Stimulated activated CD4-positive, alpha-beta T cell treated with anti-CD3 and anti-CD28 coated beads, Interleukin-1b, Interleukin-23, amount 100 ng/mL, for 1 hour (primary cell): ENCODE measurements at places on chromosomes 7 and 10.

DNA sequence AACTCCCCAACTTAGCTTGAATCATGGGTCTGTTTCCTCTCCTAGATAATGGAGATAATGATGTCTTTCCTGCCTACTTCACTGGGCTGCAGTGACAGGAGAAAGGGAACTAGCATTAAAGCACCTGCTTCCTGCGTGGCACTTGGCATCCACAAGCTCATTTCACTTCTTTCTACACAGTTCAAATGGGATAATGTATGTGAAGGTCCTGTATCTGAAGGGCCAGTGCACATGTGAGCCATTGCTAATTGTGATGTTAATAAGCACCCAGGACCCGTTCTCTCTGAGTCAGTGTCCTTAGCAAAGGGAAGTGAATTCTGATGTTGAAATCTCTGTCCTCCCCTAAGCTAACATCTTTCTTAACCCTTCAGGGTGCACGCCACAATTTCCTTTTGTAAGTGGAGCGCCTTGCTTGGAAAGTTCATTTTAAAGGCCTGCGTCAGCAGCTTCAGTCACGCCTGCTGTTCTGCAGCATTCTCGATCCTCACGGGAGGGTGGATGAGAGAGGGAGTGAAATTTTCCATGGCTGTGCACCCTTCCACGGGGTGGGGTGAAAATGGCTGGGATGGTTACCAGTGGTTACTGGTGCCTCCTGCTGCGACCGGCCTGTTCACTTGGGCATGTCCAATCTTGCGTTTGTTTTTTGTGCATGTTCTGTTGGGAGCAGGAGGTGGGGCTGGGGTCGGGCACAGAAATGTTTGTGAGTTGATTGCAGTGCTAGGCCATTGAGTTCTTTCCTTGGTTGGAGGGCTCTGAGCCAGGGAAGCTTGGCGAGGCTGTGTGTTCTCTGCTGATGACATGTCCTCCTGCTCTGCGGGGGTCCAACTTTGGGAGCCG, 59.2 kb downstream of the HK1 start:
- DNase-seq: no peak

- DNase-seq: no peak
Measured at GRCh38 chr7:20777377-20778062, 9.2 kb downstream of the SP8 start.

- DNase-seq: no peak
Measured at GRCh38 chr7:107613948-107614347, 33.9 kb downstream of the BCAP29 start.

- no peak for DNase-seq
Measured at GRCh38 chr7:79118143-79118542, 335.3 kb downstream of the MAGI2 start.

- DNase-seq: no peak
Measured at GRCh38 chr10:1208366-1209311, 152.5 kb downstream of the WDR37 start.

DNA sequence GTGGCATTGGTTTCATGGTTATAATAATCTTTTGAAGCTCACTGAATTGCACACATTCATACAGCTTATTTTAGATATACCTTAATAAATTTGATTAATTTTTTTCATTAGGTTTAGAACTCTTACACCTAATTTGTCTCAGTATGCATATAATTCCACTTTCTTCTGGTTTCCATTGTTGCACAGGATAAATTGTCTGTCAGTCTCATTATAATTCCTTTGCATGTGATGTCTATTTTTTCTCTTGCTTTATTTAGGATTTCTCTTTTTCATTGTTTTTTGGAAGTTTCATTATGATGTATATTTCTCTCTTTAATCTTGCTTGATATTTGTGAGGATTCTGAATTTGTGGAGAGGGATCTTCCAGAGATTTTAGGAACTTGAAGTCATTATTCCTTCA, 84.7 kb downstream of the ARL5B start:
- DNase-seq: no peak

- DNase-seq: no peak
Measured at GRCh38 chr10:47409866-47410256, 25.8 kb upstream of the ZNF488 start.

DNA sequence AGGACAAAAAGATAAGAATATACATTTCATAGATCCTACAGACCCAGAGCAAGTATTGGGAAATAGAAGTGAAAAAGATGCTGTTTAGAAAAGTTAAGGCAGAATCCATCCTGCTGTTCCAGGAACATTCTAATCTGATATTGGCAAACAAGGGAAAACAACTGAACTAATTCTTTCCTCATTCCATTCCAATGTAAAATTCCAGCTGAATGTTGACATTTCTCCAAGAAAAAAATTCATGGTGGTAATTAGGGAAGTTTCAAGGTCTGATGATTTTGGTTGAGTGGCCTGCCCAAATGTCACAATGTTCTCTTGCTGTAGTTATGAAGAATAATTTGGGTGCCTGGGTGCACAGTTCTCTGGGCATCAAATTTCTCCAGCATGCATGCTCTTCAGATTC, 15.2 kb downstream of the PIP start:
- DNase-seq: no peak

DNA sequence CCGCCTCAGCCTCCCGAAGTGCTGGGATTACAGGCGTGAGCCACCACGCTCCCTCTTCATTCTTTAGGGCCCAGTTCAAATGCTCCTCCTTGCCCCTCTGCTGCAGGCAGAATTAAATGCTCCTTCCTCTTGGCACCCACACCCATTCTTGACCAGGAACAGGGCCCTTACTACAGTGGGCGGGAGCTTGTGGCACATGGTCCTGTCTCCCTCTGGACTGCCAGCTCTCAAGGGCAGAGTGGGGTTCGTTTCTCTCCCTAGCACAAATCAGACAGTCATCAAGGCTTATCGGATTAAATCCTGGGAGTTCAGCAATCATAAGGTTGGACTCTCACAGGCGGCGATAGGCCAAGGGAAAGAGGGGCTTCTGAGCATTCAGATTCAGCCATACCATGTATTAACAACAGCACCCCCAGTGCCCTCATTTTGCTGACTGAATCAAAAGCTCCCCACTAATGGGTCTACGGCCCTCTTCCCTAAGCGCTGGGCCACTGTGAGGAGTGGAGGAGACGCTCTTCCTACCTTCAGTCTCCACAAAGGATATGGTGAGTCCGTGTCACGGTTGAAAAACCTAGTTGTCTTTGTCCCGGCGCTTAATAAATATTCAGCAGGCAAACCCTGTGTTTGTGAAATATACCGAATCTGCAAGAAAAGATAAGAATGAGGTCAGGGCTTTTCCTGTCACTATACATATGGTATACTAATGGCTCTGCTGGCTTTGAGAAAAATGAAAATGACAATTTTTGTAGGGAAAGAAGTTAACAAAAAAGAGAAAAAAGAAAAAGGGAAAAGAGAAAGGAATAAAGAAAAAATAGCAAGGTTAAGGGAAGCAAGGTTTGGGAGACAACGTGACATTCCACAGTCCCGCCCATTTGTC, 107.4 kb downstream of the CLEC2L start:
- DNase-seq: no peak

- DNase-seq: no peak
Measured at GRCh38 chr7:123995617-123996326, 37.1 kb downstream of the TMEM229A start.

- no peak for DNase-seq
Measured at GRCh38 chr10:12766223-12766622, 235.3 kb downstream of the CCDC3 start.

DNA sequence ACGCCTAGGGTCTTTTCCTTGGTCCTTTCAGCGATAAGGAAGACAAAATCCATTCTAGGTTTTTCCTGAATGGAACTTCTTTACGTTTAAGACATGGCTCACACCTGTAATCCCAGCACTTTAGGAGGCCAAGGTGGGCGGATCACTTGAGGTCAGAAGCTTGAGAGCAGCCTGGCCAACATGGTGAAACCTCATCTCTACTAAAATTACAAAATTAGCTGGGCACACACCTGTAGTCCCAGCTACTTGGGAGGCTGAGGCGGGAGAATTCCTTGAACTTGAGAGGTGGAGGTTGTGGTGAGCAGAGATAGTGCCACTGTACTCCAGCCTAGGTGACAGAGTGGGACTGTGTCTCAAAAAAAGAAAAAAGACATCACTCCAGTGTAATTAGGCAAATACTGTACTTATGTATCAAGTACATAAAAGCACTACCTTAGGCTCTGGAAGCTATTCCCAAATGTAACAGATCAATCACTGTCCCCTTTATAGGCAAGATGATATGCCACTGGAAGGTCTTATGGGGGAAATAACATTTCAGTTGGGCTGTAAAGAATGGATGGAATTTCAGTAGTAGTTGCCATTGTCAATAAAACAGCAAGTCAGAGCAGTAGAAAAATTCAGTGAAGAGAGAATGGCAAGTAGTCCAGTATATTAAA, 5.7 kb downstream of the STK17A start:
- no peak for DNase-seq

- no peak for DNase-seq
Measured at GRCh38 chr7:30968747-30969603, 5.2 kb downstream of the GHRHR start.

GRCh38 chr7:6266699-6267098, 5.7 kb downstream of the CYTH3 start:
- no peak for DNase-seq

- DNase-seq: no peak
Measured at GRCh38 chr7:69678494-69679187, 80.4 kb downstream of the AUTS2 start.

DNA sequence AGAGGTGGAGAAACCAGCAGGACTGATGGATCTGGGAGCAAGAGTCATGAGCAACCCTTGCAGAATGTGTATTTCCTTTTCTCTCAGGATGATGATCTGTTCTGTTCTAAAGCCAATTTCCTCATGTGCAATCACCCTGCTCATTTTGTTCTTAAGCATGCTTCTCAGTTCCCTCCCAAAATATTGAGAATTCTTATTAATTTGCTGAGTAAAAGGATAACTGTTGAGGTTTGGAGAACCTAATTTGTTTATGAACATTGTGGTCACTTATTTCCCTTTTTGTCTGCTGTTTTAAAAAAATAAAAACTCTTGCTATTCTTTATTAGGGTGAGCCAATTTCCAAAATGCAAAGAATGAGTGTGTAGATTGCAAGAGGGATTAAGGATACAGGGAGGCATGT, 106.8 kb downstream of the APBB1IP start:
- no peak for DNase-seq
